Mesenteric fat pad (tissue), 1 donor: ENCODE measurements at places on chromosomes 7 and 10. TPM values are rescaled to one million over a fixed set of nuclear protein-coding genes. Genes with fewer than 3 reads are reported as not detected.

DNA sequence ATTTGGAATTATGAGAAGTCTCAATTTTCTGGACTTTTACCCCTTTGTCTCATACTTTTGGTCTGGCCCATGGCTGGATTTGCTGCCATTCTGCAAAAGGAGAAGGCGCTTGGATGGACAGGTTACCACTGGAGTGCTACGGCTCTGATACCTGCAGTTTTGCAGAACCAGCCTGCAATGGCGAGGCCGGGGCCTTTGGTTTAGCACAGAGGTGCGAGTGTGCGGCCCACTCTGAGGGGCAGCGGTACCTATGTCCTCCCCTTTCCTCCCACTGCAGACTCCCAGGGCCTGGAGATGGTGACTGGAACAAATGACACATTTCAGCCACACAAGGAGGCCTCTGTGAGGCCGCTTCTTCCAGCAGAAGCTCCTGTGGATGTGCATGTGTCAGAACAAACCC lies 11.9 kb downstream of the ZNF777 start:
- DNase-seq = no peak

DNA sequence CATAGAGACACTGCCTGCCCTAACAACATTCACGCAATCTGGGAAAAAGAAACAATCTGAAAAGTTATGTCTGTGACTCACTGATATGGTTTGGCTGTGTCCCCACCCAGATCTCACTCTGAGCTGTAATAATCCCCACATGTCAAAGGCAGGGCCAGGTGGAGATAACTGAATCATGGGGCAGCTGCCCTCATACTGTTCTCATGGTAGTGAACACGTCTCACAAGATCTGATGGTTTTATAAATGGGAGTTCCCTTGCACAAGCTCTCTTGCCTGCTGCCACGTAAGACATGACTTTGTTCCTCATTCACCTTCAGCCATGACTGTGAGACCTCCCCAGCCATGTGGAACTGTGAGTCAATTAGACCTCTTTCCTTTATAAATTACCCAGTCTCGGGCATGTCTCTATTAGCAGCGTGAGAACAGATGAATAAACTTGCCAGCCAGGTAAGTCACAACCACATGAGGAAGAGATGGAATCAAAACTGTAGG lies 341.5 kb upstream of the AOAH start:
- no peak for DNase-seq

DNA sequence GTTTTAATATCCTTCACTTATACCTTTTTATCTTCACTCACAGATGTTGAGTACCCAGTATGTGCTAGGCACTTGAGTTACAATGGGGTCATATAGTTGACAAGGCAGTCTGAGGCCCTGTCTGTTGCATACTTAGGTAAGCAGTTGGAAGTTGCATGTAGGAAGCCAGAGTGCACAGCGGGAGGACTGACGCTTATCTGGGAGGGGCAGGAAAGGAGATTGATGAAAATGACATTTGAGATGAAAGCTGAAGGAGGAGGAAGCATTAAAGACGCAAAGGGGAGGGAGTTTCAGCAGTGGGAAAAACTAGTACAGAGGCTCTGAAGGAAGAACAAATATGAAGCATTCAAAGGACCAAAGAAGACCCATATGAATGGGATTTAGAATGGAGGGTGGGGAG lies 266.2 kb downstream of the HTR7 start:
- DNase-seq = no peak

DNA sequence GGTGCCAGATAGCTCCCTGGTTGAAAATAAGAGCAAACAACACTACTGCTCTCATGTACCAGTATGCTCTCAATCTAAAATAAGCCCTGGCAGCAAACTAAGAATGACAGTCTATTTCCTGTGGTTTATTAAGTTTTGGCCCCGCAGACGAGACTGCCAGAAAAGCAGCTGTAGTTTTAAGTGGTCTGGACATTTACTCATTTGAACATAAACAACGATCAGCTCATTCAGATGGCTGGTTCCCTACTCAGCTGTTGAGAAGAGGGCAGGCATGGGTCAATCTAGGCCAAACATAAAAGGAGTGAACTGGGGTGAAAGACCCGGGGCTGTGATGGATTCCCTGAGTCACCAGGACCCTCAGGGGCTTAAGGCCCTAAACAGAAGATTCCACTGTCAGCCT lies 4.5 kb downstream of the TRIL start:
- no peak for DNase-seq

DNA sequence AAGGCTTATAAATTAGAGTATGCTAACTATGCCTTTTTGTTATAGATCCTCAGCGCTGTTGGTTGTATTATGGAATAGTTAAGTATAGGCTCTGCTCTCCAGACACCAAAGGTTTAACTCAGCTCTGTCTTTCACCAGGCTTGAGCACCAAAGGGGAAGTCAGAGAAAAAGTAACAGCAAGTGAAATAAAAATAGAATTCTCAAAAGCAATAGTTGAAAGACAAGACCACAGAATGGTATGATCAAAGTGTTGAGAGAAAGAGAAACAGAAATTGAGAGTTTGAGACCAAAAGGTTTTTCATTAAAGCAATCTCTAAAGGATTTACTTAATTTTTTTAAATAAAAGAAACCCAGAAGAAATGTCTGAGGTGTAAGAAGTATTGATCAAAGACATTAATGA lies 529.8 kb upstream of the C7orf33 start:
- no peak for DNase-seq

GRCh38 chr7:128974241-128974934 lies 36.7 kb downstream of the IRF5 start:
- DNase-seq = no peak

DNA sequence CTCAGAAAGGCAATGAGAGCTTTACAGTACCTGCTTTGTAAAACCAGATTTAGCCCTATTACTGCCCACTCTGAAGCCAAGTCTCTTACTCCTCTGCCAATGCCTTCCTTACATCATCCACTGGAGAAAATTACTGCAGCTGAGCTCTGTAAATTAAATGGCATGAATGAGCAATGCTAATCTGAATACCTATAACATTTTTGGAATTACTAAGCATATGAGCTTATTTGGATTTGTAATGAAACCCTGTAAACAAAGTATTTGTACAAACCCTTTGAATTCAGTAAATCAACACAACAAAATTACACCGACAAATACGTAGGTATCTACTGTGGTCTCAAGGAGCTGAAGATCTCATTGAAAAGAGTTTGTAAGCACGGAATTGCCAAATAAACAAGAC lies 12.1 kb upstream of the CCNY start:
- no peak for DNase-seq

- DNase-seq = no peak
Measured at GRCh38 chr7:30997316-30997715, 33.6 kb downstream of the GHRHR start.

GRCh38 chr10:24569828-24570657 lies 153.6 kb downstream of the ARHGAP21 start:
- DNase-seq = no peak

DNA sequence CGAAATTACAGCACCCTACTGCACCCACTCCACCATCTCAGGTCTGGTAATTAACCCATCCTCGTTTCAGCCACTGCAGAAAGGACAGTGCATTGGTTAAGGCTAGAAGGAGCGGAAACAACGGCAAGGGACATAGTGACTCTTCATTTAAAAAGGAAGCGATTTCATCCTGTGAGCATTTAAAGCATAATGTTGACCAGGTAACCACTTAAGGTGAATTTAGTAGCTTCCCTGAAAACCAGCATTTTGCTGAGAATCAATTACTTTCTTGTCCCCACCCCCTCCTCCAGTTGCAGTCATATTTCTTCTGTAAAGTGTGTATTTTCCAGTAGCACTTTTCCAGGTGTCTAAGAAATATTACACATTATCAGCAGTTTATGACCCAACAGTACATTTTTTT lies 821 bp upstream of the JAZF1 start:
- DNase-seq = no peak

DNA sequence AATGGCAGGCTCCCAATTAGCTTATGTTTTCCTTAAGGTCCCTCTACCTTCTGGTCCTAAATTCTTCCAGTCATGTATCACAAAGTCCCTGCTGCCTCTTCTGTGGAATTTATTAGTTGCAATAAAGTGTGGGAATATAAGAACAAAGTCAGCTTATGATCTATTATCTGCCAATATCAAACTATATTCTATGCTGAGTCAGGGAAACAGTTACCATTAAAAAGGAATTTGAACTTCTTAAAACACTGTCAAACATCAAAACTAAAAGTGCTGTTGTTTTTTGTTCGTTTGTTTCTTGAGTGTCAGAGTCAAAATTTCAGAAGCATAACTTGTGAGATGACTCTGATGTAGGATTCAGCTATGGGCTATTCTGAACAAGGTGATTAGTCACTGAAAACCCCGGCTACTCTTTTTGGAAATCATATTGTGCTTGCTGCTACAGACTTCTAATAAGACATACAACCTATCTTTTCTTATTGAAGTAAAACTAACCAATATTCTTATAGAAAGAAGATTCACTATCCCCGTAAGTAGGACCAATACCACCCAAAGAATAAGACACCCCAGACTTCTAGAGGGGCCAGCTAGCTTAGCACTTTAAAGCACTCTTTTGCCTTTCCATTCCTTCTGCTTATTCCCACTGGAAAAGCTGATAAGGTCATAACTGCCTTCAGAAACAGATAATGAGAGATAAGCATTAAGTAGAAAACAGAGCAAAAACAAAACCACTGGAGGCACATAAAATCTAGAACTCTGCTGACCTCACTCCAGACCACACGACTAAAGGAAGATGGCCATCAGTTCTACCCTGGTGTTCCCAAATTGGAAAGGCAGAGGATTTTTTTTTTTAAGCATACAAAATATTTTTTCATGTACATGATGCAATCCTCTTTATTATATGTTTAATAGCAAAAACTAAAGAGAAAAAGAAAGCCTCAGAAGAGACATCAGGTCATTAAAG lies 370.6 kb downstream of the PARD3 start:
- no peak for DNase-seq

DNA sequence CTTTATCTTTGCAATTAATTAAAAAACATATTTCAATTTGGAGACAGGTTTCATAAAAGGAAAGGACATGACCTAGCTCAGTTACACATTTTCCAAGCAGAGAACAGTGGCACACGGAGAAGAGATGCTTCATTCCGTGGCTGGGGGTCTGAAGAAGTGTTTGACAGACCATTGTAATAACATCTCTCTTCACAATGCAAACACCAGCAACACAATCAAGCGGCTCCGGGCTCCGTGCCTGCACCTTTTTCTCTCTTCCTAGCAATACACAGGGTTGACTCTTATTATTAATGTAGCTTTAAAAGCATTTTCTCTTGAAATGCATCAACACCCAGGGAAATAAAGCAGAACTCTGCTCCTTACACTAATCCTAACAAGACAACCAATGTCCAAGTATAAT lies 261.0 kb upstream of the AOAH start:
- DNase-seq = no peak

- DNase-seq = no peak
Measured at GRCh38 chr10:23359692-23360380, 15.2 kb upstream of the C10orf67 start.

- DNase-seq = no peak
Measured at GRCh38 chr10:101228153-101228965, 904 bp downstream of the LBX1 start.

- DNase-seq = no peak
Measured at GRCh38 chr10:11249808-11250195, 232.1 kb downstream of the CELF2 start.

- no peak for DNase-seq
Measured at GRCh38 chr10:60480865-60481563, 91.3 kb upstream of the ANK3 start.

DNA sequence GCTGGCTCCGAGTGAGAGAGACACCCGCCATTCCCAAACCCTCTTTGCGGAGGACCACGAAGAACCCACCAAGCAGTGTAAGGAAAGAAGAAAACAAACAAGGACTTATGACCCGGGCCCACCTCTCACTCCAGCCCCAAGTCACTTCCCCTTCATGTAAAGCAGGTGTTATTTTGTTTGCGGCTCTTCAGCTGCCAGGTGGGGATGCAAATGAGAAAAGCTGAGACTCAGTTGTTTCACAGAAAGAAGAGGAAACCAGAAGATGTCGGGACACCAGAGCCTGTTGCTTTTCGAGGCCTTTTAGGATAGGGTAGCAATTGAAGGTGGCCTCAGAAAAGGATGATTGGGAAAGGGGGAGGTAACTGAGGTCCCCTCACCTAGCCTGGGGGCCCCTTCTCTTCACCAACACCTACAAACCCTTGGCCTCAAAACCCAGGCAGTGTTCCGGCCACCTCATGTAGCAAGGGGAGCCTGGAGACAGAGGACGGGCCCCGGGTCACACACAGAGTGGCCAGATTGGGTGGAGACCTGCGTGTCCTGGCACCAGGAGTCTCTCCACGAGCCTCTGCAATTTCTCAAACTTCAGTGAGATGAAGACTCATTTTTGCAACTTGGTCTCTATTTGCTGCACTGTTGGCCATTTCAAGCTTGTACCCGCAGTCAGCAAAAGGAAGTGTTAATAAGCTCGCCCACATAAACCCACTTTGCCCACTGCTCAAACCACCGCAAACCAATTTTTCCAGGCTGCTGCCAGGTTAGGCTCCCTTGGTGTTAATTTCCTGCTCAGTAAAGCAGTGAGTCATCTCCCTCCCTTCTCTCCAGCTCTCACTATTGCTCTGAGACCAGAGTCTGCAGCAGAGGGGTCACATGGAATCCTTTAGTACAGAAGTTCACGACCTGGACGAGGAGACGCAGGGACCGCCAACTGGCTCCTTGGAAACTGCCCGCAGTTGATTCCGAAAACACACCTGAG lies 45.5 kb downstream of the AOC1 start:
- DNase-seq = no peak

DNA sequence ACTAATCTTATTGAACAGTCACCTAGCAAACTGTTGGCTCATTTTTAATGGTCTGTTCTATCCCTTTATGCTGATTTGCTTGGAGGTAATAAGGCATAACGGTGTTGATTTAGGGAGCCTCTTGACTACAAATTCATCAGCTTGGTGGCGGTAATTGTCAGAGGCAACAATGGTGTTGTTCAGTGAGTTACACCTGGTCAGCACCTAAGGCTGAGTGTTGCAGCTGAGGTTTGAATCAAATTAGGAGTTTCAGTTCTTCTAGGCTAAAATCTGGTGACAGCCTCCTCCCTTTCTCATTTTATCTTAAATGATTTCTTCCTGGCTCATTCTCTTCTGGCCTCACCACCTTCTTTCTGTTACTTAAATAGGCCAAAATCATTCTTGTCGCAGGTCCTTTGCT lies 42.3 kb upstream of the SP8 start:
- no peak for DNase-seq

GRCh38 chr10:97744405-97745035 lies 7.6 kb downstream of the ZFYVE27 start:
- DNase-seq = no peak

GRCh38 chr10:133156674-133157579 lies 3.1 kb upstream of the KNDC1 start:
- no peak for DNase-seq

Gene COL13A1
- total RNA-seq = not detected

Gene LRRD1
- not detected for total RNA-seq

Gene ZNF485
- total RNA-seq = 2.1 TPM

Gene RNF148
- total RNA-seq = 1.2 TPM

Gene GJD4
- not detected for total RNA-seq

Gene CEP55
- 0.16 TPM for total RNA-seq

Gene SEMA3D
- total RNA-seq = 1.9 TPM

Gene GCK
- 0.48 TPM for total RNA-seq

Gene SH2D4B
- total RNA-seq = 0.35 TPM

Gene KIAA1549
- 2.4 TPM for total RNA-seq

Gene DYNC1I1
- total RNA-seq = 4.3 TPM

Gene OR2A42
- not detected for total RNA-seq
